ENCODE measurements at places on chromosomes 1 and 21.

GRCh38 chr21:26732432-26733221, 112.6 kb downstream of the ADAMTS1 start:
- DNase-seq: no peak

- no peak for DNase-seq
These were observed 34.8 kb upstream of the HOOK1 start for GRCh38 chr1:59779949-59780348.

DNA sequence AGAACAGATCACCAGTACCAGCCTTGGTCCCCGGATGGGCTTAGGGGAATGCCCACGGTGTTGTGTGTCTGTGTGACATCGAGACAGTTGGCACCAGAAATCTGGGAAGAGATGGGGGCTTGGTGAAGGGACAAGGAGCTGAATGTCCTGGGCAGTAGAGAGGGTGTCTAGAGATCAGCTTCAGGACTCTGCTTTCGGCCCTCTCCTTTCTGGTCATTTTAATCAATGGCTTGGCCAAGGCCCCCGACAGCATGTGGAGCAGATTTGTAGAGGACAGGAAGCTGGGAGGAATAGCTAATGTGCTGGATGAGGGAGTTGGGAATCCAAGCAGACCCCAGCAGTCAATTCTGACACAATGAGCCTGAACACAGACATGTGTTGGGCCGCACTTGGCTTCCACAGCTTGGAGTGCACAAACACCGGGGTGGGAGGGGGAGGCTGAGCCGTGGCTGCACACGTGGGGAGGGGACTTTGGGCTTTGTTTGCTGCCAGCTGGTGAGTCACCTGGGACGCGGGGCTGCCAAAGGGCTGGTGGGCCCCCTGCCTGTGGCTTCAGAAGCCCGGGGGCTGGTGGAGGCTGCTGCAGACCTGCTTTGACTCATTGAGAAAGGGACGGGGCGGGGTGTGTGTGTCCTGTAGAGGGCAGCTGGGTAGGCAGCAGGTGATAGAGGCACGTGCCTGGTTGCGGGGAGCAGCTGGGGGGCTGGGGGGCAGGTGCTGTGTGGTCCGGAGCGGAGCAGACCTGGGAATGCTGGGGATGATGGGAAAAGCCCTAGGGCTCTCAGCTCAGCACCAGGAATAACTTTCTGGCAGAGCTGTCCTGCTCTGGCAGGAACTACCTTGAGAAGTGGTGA, 20.9 kb downstream of the SLC1A7 start:
- no peak for DNase-seq

- no peak for DNase-seq
These were observed 35.1 kb upstream of the EYA3 start for GRCh38 chr1:28123461-28123961.

DNA sequence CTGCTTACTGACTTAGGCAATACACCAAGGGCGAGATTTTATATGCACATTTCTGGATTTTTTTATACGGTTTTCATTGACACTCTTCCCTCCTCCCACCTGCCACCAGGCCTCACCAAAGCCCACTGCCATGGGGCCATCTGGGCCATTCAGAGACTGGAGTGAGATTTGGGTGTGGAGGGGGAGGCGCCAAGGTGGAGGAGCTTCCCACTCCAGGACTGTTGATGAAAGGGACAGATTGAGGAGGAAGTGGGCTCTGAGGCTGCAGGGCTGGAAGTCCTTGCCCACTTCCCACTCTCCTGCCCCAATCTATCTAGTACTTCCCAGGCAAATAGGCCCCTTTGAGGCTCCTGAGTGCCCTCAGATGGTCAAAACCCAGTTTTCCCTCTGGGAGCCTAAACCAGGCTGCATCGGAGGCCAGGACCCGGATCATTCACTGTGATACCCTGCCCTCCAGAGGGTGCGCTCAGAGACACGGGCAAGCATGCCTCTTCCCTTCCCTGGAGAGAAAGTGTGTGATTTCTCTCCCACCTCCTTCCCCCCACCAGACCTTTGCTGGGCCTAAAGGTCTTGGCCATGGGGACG, 57.9 kb downstream of the LACTBL1 start:
- DNase-seq: no peak

DNA sequence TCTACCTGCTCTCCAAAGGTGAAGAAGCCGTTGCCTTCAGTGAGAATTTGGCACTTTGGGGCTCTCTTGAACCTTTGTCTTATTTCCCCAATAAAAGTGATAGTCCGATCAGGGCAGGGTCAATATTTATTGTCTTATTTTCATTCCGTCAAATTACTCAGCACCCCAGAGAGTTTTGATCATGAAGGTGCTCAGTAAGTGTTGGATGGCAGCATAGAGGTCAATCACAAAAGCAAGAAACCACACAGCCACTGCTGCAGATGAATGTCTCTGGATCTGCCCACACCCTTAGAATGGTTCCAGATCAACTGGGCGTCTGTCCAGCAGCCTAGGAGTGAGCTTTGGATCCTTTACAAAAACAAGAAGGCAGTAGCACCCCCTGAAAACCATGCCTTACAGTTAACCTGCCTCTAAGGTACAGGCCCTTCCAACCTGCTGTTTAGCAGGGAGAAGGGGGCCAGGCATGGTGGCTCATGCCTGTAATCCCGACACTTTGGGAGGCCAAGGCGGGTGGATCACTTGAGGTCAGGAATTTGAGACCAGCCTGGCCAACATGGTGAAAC, 97.3 kb downstream of the PSMG1 start:
- DNase-seq: no peak

DNA sequence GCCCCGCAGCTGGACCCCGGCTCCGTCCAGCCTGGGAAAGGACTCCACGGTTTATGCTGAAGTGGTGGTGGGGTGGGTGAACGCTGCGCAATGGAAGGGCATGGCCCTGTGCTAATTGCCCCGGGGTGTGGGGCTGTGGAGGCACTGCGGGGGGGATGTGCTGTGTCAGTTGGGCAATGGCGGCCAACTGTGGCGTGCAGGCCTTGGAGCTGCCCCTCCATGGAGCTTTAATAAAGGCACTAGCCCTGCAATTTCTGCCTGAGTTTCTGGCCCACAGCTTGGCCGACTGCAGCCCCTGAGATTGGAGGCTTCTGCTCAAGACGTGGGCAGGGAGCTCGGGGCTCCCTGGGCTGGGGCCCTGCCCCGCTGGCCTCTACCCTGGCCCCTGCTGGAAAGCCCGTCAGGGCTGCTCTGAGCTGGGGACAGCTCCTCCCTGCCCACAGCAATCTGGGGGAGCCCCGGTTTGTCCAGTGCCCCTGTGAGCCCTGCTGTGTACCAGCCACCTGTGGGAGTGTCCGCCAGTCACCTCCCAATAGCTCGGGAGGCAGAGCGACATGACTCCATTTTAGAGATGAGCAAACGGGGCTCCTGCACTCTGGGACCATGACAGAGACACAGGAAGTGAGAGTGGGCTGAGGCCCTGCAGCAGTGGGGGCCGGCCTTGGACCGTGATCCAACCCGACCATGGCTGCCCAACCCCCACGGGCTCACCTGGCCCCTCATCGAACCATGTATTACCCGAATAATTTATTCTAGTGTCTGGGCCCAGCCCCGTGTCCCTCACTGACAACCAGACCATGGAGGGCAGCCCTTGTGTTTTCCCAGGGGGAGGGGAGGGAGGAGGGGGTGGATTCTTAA, 8.7 kb upstream of the TNFRSF14 start:
- DNase-seq: no peak

DNA sequence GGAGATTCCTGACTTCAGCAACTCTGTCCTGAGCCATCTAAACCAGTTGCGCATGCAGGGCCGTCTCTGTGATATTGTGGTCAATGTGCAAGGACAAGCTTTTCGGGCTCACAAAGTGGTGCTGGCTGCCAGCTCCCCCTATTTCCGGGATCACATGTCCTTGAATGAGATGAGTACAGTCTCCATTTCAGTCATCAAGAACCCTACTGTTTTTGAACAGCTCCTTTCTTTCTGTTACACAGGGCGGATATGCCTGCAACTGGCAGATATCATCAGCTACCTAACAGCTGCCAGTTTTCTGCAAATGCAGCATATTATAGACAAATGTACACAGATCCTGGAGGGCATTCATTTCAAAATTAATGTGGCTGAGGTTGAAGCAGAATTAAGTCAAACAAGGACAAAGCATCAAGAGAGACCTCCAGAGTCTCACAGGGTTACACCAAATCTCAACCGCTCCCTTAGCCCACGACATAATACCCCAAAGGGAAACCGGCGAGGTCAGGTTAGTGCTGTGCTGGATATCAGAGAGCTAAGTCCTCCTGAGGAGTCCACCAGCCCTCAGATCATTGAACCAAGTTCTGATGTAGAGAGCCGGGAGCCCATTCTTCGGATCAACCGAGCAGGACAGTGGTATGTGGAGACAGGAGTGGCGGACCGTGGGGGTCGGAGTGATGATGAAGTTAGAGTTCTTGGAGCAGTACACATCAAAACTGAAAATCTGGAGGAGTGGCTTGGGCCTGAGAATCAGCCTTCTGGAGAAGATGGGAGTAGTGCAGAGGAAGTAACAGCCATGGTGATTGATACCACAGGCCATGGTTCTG, 2.3 kb downstream of the ZBTB37 start:
- no peak for DNase-seq

DNA sequence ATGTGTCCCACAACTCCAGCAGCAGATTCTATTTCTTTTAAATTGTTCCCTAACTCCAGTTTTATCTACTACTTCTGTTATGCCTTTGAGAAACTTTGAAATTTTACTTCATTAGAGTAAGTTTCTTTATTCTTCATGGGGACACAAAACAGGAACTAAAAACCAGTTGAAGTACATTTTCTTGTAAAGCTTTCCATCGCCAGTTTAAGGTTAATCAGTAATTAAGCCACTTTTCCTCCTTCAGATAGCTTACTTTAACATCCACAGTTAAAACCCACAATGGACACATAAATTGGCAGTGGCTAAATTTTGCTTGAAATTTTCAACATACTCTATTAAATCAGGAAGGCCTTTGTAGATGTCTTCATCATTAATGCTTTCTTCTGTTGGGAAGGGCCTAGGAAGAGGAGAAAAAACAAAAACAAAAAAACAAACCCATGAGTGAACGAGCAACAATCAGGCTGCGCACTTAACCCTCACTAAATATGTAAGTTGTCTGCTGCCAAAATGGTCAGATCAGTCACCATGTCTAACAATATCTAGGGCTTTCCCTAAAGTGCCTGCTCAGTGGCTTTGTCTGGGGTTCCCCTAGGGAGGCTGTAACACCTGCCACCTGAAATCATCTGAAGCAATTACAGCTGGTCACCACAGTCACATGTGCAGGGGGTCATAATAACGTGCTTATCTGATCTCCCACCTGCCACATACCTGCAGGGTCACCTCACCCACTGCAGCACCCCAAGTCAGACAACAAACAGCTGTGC, 187.9 kb downstream of the VAV3 start:
- no peak for DNase-seq

All from stimulated activated CD4-positive, alpha-beta T cell treated with anti-CD3 and anti-CD28 coated beads, TNF-alpha, amount 100 ng/mL, for 4 hours (primary cell).